ENCODE measurements at places on chromosomes 12 and 14.

- no peak for DNase-seq
Observed at GRCh38 chr12:6843118-6843902, 2.6 kb downstream of the GNB3 start.

GRCh38 chr12:54479421-54479820, 6.0 kb upstream of the GTSF1 start:
- DNase-seq = no peak

DNA sequence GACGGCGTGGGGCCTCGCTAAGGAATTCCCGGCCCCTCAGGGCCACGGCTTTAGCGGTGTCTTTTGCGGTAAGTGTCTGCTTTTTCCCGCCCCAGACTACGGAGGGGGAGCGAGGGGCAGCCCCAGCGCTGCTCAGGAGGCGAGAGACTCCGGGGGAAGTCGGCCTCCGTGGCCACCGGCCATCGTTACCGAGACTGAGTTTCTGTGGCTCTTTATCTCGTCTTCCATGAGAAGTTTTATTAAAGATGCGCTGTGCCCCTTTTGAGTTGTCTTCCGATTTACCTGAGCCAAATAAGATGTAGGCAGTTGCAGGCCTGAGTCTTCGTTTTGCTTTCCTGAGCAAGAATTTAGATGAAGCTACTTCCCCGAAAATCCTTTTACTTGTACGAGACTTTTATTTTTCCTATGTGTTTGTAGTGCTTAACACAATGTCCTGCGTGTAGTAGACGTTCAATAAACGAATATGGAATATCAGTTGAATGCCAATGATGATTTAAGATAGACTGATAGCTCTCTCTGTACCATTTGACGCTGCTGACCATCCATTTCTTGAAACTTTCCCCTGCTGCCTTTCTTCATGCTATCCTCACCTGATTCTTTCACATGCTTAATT, 462 bp downstream of the SRP54 start:
- DNase-seq = no peak

- DNase-seq = no peak
Observed at GRCh38 chr12:99261256-99261655, 386.3 kb upstream of the GARIN6 start.

- DNase-seq = no peak
Observed at GRCh38 chr12:3515506-3515905, 24.5 kb downstream of the PRMT8 start.

- no peak for DNase-seq
Observed at GRCh38 chr14:38412654-38413053, 156.8 kb upstream of the CLEC14A start.

DNA sequence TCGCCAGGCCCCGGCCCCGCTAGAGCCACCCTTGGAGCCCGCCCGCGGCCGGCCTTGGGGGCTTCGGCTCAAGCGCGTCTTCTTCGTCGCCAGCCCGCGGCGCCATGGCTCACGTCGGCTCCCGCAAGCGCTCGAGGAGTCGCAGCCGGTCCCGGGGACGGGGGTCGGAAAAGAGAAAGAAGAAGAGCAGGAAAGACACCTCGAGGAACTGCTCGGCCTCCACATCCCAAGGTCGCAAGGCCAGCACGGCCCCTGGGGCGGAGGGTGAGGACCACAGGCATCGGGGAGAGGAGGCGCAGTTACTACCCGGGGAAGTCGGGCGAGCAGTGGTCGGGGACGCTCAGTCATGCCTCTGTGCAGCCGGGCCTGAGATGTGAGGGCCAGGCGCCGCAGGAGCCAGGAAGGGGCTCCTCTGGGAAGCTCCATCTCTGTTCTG, 573 bp downstream of the ARL6IP4 start:
- DNase-seq = no peak

DNA sequence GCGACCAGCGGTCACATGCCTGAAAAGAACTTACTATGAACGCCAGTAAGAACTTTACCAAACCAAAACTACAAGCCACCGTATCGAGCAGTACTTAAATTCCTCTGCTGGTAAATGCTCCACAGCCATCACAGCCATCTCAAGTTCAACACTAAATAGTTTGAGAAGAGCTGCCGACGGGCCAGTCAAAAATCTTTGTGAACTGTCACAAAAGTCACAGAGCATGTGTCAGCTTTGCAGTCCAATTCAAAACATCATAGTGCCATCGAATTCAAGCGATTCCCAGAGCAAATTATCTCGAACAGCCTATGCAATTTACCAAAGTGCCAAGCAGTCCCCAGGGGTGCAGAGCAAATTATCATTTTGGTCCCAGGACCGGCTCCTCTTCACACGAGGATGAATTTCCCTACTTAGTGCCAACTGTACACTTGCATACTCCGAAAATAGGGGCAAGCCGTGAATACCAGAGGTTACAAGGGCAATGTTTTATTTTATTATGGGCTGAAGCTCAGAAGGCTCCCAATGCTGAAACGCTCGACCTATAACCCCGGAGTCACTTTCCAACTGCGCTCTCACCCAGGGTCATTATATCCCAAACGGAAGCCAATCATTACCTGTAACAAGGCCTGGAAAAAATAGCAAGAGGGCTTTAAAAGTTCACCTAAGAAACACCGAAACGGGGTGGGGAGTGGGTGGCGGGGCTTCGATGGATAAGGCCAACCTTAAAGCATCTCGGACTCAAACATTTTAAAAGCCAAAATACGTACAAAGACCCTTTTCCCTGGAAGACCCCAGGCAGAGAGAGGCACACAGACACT, 1.1 kb downstream of the LRP6 start:
- no peak for DNase-seq

DNA sequence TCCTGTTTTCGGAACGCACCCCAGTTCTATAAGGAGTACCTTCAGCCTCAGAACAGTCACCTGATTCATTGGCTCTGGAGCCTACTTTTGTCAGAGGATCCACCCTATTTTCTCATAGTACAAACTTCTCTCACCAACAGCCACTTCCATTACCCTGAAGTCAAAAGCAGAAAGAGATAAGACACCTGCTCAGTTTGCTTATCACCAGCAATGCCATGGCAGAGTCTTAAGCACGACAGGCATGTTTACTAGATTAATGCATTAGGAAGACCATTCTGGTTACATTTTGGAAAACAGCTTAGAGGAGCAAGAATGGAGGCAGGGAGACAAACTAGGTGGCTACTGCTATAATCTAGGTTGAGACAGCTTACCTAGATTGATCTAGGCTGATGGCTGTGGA, 67.7 kb downstream of the GXYLT1 start:
- no peak for DNase-seq

DNA sequence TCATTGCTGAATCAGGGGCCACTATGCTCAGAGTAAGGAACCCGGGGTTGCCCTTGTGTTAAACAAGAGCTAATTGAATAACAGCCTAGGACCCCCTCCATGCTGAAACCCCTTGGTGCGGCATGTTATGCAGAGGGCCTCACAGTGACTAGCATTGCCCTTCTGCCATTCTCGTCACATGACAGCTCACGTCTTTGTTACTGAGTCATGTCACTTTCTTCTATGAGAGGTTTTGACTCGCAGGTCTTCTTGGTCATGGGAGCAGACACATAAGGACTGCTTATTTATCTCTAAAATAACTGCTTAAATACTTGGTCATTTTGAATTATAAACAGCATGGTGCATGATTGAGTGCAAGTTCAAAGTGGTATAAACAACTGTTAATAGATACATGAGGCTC, 24.9 kb downstream of the TCTN1 start:
- DNase-seq = peak; percentile 29

DNA sequence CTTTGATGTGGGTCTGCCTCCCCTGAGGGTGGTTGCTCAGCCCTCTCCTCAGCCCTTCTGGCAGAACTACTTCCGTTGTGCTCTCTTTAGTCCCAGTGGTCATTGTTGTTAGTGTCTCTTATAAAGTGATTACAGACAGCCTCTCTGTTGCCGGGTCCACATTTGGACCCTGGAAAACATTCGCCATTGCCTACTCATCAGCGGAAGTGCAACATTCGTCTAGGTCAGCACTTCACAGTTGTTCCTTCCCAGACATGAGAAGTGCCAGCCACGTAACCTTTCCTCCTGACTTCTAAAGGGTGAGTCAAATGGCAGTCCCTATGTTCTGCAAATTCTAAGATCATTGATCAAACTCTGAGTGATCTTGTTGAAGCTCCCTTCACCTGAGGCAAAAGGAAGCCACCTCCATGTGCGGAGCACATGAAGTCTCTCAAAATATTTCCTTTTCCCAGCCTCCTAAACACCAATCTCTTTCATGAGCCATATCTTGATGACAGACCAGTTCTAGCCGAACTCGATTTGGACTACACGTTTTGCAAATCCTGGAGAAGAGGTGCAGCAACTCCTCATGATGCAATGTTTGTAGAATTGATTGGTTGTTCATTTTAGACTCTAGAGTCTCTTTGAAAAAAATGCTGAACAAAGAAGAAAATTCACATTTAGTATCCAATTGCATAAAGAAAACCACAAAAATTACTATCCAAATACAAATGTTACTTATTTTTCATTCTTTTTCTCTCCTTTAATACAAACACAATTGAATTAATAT, 163.8 kb downstream of the RPL10L start:
- DNase-seq = no peak

DNA sequence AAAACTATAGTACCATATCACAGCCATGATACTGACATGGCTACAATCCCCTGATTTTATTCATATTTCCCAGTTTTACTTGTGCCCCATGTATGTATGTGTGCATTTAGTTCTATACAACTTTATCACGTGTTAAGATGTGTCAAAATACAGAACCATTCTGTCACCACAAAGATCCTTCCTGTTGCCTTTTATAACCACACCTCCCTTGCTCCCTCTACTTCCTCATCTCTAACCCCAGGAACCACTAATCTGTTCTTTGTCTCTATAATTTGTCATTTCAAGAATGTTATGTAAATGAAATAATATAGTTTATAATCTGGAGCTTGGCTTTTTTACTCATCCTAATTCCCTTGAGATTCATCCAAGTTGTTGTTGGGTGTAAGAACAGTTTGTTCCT, 358.4 kb downstream of the DPF3 start:
- peak; percentile 76 for DNase-seq

DNA sequence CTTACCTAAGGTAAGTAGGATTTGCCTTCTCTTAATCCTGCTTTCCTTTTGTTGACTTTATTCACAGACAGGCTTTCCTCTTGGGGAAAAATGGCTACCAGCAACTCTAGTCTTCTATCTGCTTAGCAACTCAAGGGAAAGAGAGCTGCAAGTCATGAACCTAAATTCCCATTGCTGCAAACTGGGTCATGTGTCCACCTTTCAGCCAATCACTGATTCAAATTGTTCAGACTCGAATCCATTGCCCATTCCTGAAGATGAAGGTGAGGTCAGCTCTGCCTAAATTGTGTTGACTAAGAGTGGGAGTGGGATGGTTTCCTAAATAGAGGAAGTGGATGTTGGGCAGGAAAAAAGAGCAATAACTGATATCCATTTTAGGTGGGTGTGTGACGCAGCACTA, 7.7 kb downstream of the FBXW8 start:
- no peak for DNase-seq

DNA sequence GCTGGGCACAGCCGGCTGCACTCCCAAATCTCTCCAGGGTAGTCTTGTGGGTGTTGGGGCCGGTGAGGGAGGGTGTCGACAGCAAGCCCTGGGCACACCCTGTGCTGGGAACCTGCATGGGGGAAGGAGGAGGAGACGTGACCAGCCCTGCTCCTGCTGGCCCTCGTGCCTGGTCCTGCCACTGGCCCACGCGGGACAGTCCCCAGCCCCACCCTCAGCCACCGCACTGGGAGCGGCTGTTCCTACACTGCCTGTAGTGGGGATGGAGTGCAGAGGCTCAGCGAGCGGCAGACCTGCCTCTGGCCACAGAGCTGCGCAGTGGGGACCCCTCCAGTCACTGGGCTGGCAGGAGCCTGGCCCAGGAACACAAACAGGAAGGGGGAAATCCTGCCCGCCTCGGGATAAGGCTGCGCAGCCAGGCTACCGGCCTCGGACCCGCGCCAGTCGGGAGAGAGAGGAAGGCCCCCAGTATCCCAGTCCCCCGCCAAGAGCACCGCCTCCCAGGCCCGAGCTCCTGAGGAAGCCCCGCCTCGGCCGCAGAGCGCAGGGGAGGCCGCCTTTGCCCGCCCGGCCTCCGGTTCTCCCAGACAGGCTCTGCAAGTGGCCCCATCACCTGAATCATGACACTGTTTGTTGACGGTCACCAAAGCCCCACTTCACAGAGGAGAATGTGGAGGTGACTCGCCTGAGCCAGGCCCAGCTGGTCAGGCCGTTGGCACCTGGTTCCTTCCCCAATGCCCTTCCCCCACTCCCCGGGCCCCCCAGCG, 10.6 kb downstream of the AHNAK2 start:
- no peak for DNase-seq
